Nephron progenitor cell (in vitro differentiated cells): ENCODE measurements at places on chromosomes 3 and 15.
A peak's percentile ranks its signal among the peaks of the same experiment; 100 is the strongest.

DNA sequence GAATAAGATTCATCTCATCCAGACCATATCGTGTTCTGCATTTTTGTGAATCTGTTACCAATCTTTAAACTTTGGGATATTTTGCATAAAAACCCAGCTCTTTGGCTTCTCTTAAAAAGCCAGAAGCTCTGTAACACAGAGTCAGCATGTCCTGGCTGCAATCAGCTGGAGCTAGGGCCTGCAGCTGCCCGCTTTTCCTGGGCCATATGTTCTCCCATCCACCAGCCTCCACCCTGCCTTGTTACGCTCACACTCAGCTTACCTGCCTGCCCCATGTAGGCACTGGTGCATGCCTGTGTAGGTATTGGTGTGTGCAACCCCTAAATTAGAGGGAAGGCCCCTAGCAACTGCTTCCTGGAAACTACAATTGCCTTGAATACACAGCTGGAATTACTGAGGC lies 48.2 kb downstream of the CRYGS start:
- no peak for DNase-seq
- H3K36me3 ChIP-seq: peaks cover 14% of the 10 kb centered on the region
- H3K27ac ChIP-seq: peak overlapping the region; percentile 77

DNA sequence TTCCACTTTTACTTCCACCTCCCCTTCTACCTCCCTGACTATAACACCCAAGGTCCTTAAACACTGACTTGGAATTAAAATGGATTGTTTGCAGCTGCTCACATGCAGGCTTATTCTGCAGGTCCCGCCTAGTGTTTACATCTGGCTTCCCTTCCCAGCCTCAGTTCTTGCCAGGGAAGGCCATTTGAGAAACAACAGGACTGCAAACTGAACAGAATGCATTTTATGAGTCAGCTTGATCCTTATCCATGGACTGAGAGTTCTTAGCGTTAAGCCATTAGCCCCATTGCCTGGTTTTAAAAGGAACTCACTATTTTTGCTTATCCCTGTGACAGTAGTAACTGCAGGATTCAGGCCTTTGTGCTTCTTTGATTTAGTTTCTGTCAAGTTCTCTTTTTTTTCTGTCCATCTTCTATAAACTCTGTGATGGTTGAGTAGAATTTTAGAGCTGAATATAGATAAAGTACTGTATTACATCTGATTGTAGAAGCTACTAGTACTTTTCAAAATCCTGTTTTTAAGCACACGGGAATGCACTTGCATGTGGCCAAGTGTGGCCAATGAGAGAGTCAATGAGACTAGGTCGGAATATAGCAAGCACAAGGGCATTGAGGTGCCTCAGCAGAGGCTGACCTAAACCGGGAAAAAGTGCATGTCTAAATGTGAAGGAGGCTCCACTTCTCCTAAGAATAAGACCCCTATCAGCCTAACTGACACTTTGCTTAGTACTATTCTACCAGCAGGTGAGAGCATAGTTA lies 106.4 kb downstream of the TUSC7 start:
- no peak for DNase-seq
- no peaks in the 10 kb centered on the region for H3K36me3 ChIP-seq
- H3K27ac ChIP-seq: no peak overlapping the region

DNA sequence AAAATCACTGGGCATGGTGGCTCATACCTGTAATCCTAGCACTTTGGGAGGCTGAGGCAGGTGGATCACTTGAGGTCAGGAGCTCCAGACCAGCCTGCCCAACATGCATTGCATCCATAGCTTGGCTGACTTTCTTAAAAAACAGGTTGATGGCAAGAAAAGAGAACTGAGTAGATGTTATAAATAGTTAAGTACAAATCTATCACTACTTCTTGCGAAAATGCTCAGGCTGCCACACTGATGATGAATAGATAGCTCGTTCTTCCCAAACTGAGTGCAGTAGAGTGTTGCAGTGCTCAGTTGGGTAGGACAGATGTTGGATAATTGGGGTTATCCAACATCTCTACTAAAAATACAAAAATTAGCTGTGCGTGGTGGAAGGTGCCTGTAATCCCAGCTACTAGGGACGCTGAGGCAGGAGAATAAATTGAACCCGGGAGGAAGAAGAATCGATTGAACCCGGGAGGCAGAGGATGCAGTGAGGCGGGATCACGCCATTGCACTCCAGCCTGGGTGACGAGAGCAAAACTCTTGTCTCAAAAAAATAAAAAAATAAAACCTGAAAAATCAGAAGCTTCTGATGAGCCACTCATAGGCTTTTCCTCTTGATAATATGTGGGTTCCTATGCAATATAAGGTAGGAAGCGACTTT lies 1.2 kb downstream of the BTLA start:
- no peak overlapping the region for H3K4me3 ChIP-seq
- H3K27ac ChIP-seq: no peak overlapping the region
- no peak for DNase-seq

- H3K36me3 ChIP-seq: no peaks in the 10 kb centered on the region
- H3K4me1 ChIP-seq: peaks cover 74% of the 10 kb centered on the region
- peak overlapping the region; percentile 58 for H3K27ac ChIP-seq
- peaks cover 3% of the 10 kb centered on the region for H3K27me3 ChIP-seq
- no peak overlapping the region for H3K4me3 ChIP-seq
Observed at GRCh38 chr3:5017925-5018531, 38.8 kb downstream of the BHLHE40 start.

DNA sequence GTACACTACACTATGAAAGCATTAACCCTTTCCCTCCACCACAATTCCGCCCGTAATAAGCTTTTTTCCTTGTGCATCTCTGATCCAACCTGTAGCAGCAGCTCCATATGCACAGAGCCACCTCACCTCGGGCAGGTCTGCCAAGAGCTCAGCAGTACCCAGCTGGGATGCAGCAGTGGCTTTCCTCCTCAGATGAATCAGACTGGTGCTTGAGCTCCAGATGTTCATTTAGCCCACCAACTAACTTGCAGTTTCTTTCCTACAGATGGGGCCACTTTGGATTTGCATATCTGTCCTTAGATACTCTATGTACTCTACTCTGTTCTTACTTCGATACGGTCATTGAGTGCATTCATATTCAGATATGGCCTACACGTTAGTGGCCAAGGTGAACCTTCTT lies 14.8 kb upstream of the FSIP1 start:
- peaks cover 6% of the 10 kb centered on the region for H3K27me3 ChIP-seq
- H3K4me3 ChIP-seq: no peak overlapping the region
- no peaks in the 10 kb centered on the region for H3K36me3 ChIP-seq
- DNase-seq: no peak
- no peak overlapping the region for H3K27ac ChIP-seq

DNA sequence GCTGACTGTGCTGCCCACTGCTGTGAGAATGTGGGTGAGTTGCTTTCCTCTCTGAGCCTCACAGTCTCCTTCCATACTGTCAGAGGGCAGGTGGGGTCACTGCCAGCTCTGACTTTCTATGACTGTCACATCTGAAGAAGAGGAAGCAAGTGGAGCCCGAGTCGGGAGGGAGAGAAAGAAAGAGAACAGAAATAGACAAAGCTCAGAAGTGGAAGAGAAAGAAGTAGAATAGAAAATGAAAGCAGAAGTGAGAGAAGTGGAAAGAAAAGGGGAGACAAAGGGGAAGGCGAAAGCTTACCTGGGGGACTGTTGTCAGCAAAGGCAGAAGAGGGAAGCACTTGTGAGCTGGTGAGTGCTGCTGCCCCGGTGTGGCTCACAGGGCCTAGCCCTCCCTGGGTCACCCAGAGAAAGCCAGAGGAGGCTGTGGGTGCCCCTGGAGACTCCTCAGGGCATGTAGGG lies 57.9 kb downstream of the EPHB1 start:
- H3K36me3 ChIP-seq: no peaks in the 10 kb centered on the region
- H3K27me3 ChIP-seq: peaks cover 23% of the 10 kb centered on the region
- DNase-seq: no peak
- no peak overlapping the region for H3K4me3 ChIP-seq
- H3K4me1 ChIP-seq: peaks cover 15% of the 10 kb centered on the region
- H3K27ac ChIP-seq: no peak overlapping the region
